ENCODE measurements at places on chromosomes 12 and 14.

DNA sequence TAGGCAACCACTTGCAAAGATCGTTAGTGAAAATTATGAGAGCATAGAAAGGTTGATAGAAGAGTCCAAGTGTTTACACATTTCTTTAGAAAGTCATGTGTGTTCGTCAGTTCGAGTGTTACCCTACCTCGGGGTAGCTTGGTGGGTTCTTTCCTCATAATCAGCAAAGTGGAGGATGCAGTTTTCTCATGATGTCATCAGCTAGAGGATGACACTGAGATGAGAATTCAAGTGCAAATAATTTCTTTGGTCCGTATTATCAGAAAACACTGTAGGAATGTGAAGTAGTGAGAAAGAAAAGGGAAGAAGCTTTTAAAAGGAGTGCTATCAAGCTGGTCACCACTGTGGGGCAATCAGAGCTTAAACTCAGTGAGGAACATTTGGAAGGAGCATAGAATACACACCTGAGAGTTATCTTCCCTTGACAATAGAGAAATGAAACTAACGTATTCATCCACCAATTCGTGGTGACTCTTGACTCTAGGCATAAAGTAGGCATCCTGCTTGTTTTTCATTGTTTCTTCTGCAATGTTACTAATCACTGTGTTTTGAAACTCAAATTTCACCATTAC lies 1340.9 kb upstream of the TMEM132C start:
- DNase-seq, result no peak

DNA sequence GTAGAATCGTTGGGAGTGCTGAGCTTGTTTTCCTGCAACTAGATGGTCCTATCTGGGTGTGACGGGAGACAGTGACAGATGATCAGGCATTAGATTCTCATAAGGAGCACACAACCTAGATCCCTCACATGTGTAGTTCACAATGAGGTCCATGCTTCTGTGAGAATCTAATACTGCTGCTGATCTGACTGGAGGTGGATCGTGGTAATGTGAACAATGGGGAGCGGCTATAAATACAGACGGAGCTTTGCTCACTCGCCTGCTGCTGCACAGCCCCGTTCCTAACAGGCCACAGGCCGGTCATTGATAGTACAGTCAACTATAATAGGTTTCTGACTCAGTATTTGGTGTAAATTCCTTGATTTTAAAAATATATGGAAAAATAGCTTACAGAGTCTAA lies 138.8 kb downstream of the GLT1D1 start:
- DNase-seq, result no peak

DNA sequence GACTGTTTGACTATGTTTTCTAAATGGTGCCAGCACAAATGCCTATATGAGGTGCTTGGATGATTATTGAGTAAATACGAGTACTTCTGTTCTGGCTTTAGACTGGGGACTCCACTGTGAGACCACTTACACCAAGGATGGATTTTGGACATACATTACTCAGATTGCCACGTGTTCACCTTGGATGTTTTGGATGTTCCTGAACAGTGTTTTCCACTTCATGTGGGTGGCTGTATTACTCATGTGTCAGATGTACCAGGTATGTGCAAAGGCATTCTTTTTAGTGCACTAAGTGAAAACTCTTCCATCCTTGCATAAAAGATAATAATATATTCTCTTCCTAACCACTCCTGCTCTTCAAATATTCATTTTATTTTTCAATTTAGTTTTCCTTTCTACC lies 30.7 kb downstream of the CSRP2 start:
- no peak for DNase-seq

- peak; percentile 74 for DNase-seq
Measured at GRCh38 chr12:28222081-28222700, 31.9 kb downstream of the CCDC91 start.

GRCh38 chr12:66235626-66236281 lies 46.7 kb downstream of the IRAK3 start:
- DNase-seq, result no peak

GRCh38 chr14:79278286-79278797 lies 933.0 kb downstream of the DIO2 start:
- DNase-seq, result no peak

DNA sequence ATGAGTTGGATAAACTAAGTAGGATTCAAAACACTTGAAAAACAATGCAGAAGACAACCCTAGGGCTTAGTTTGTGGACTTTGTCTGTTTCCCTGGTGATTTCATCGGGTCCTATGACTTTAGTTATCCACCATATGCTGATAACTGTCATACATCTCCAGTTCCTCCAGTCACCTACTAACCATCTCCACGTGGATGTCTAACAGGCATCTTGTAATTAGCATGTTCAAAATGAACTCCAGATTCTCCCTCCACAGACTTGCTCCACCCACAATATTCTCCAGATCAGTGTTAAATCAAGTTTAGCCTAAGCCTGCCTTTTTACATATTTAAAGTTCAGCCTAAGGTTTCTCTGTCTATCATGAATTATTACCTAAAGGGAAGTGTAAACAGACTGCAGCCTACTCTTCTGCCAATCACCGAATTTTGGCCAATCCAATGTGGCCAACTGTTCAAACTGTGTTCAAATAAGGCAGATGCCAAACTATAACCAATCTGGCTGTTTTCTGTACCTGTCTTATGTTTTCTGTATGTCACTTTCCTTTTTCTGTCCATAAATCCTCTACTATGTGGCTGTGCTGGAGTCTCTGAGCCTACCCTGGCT lies 87.1 kb downstream of the PAX9 start:
- DNase-seq, result no peak

GRCh38 chr12:110816248-110816647 lies 30.5 kb upstream of the CCDC63 start:
- no peak for DNase-seq

- DNase-seq, result no peak
Measured at GRCh38 chr12:73225371-73225937, 953.3 kb downstream of the TRHDE start.

DNA sequence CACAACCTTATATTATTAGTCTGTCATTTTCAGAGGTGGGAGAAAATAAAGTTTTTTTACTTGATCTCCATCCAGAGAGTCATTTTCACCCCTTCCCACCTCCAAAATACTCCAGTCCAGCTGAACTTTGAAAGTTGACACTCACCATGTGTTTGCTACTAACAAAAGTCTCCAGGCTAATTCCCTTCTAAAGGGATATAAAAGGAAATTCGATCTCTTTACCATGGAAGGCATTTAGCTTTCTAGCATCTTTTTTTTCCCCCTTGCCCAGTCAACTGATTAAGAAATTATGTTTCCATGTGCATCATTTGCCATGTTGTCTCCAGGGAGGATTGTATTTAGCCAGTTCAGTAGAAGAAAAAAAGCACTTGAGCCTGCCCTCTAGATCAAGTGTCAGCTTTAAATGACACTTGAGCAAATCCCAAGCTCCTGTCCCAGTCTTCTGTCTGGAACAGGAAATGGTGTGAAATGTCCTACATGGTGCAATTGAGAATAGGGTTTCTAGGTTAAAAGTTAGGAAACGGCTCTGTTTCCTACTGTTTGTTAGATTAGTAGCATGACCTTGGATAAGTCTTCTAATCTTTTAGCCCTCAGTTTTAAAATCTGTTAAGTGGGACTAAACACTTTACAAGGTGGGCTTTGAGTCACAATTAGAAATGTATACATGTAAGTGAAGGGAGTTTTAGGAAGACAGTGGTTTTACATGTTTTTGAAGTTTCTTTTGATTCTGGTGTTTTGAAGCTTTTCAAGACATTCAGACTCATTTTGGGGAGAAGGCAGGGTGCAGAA lies 67.2 kb downstream of the GNS start:
- DNase-seq, result no peak

DNA sequence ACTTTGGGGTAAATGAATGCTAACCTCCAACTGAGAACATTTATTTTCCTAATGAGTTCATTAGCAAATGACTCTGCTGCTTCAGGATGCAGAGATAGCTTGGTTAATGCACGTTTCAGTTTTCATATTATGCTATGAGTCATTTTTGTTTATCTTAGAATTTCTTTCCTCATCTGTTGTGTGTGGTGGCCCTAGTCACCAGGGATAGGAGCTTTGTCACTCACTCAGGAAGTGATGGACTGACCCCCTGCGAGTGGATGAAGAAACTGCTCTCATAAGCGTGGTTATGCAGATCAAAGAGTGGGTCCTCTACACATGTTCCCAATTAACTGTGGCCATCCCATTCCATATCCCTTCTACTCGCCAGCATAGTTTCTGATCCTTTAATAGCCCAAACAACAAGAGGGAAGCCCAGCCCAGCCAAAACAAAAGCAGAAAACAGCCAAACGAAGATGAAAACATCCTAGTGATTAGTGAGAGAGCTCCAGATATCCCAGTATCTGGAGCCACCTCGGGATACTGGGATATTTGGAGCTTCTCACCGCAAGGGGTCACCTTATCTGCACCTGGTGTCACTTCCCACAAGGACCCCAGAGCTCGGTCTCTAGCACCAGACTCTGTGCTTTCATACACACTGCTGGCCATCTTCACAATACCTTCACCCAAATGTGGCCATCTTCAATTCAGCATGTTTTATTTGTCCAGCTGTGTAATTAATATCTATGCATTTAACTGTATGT lies 8.6 kb downstream of the TC2N start:
- DNase-seq, result peak; percentile 67

- DNase-seq, result no peak
Measured at GRCh38 chr12:112307317-112308011, 74.8 kb downstream of the HECTD4 start.

DNA sequence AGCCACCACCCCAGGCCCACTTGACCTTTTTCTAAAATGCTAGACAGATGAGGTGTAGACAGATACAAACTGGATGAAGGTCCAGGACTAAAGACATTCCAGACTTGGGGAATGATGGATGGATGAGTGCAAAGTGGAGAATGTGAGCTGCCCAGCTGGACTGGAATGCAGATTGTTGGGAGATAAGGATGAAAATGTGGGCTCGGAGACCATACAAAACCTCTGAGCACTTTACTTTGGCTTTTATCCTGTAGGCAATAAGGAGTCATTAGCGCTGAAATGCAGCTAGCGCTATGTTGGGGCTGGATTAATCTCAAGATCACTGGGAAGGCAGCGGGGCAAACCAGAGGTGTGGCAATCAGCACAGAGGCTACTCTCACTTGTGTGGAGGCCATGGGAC lies 64.7 kb upstream of the GNPNAT1 start:
- no peak for DNase-seq

GRCh38 chr14:101620031-101620788 lies 58.9 kb downstream of the DIO3 start:
- no peak for DNase-seq

GRCh38 chr12:48061938-48062719 lies 43.8 kb downstream of the SENP1 start:
- DNase-seq, result no peak

- no peak for DNase-seq
Measured at GRCh38 chr14:69684461-69685217, 73.2 kb downstream of the SUSD6 start.

GRCh38 chr12:125382926-125383325 lies 317.7 kb downstream of the AACS start:
- no peak for DNase-seq

DNA sequence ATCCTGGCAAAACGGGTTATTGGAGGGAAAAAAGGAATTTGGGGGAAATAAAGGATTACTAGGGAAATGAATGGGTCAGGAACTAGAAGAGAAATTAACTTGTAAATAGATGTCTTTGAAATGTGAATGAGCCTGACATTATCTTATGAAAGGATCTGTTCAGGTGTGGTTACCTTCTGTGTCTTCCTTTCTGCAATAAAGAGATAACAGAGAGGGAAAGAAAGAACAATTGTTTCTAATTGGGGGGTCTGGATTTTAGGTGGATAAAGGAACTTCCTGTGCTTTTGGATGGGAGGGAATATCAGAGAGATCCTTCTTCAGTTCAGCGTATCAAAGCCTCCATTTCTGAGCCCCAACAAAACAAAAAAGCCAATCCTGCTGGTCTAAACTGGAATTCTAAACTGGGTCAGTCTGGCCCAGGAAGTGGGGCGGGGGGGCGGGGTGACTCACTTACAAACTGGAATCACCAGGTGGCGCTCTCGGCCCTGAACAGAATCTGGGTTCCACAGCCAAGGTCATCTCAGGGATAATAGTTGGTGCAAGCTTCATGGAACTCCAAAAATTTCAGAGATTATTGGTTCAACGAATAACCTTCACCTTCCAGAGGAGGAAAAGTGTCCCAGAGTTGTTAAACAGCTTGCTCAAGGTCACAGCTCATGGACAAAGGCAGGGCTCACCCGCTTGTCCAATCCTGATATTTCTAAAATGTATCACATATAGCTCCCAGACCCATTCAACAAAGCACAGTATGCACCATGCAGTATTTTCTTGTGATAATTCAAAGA lies 15.2 kb upstream of the PEBP1 start:
- peak; percentile 66 for DNase-seq

DNA sequence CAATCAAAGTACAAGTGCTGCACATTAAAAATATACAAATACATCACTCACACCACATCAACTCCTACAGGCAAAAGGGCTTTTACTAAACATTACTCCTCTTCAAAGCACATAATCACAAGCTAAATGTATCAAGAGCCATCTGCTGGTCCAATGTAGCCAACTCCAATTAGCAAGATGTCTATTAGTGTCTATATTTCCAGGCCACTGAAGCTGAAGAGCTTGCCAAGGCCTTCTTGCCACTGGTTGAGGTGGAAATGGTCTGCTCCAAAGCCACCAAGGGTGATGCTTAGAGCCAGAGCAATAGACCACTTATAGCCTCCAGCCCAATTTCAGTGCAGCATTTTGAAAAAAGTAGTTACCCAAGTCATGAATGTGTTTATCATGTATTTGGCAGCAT lies 54.4 kb downstream of the RASSF9 start:
- no peak for DNase-seq

DNA sequence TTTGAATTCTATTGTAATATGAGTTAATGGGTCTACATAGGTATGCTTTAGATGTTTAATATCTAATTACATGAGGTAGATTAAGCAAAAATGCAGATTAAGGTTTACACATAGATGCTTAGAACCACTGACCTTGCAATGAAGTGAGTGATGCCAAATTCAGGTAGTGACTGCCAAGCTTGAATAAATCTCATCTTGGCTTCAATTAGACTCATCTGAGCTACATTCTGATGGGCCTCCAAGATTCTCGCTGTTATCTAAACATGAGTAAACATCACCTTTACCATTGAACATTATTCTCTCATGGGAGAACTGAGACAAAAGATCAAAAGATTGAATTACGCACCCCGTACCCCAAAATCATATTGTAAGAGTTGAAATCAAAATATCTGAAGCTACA lies 68.8 kb upstream of the GNPNAT1 start:
- DNase-seq, result no peak

DNA sequence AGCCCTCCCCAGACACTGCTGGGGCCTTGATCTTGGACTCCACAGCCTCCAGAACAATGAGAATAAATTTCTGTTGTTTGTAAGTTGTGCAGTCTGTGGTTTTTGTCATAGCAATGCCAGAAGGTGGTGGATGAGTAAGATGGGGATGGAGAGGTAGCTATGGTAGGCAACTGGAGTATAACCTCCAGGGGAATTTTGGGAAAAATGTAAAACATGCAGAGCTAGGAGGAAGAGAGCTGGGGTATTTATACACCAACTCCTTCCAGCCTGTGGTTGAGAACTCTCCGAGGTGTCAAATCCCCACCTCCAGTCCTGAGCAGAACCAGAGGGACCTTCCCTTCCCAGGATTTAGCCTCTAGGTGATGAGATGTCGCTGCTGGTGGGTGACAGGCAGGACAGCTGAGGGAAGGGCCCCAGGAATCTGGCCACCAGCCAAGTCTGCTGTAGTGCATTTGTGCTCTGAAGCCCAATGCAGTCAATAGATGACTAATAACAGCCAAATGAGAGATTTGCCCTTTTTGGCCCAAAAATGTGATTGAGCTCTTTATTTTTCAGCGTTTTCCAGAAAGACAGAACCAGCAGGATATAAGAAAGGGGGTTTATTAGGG lies 19.1 kb upstream of the CEP170B start:
- no peak for DNase-seq

GRCh38 chr12:122394626-122395194 lies 27.8 kb downstream of the CLIP1 start:
- no peak for DNase-seq

Measured in activated CD4-positive, alpha-beta T cell treated with anti-CD3 and anti-CD28 coated beads, Interleukin-2, amount 50 U/mL, for 16 hours (primary cell).